ENCODE measurements at places on chromosomes 3 and 15.
A peak's percentile ranks its signal among the peaks of the same experiment; 100 is the strongest.

- DNase-seq, result no peak
Observed at GRCh38 chr3:69143612-69144011, 21.2 kb upstream of the LMOD3 start.

DNA sequence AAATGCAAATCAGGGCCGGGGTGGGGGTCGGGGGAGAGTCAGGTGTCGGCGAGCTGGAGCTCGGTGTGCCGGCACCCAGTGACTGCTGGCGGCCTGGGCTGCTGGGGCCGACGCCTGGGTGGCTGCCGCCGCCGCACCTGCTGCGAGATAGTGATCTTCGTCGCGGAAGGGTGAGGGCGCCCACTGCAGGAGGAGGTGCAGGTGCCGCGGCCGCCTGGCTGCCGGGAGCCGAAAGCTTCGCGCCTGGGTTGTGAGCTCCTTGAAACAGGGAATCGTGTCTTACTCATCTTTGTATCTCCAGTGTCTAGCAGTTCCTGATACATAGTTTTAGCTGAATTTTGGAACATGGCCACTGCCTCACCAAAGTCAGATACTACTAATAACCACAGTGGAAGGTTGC, 64.0 kb upstream of the CPOX start:
- DNase-seq, result peak; percentile 60

GRCh38 chr3:104805508-104805907, 561.2 kb upstream of the ALCAM start:
- DNase-seq, result no peak

DNA sequence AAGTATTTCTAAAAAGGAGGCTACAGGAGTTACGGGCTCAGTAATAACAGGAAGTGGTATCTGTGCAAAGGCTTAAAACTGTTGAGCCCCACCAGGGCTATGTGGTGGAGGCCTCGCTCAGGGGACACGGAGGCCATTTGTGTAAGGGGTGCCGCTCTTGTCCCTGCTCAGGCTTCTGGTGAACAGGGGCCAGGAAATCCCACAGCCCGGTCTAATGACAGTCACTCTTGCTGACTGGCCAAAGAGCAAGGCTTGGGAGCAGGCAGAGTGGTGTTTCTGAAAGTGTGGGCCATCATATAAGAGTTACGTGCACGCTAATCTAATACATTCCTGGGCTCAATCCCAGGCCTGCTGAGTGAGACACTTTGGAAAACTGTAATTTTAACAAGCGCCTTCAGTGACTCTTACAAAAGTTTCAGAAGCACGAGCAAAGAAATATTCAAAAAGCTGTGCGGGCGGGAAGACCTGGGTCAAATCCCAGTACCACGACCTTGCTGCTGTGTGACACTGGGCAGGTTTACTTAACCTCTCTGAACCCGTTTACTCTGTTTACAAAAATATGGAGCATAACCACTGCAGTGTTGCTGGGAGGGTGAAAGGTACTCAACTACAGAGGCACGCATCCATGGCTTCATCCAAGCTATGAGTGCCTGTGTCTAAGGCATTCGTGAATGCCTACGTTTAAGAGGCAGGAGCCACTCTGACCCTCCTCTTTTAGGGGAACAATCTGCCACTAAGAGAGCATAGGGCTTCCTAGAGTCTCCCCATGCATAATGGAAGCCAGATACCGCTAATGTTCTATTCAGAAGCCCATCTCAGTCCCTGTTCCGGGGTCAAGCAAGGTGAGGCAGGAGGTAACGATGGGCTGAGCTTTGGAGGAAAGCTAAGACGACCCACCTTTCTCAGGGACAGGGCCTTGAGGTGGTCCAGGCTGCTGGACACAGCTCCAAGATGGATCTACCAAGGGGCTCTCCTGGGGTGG, 2.0 kb downstream of the ATP10A start:
- peak; percentile 26 for DNase-seq

DNA sequence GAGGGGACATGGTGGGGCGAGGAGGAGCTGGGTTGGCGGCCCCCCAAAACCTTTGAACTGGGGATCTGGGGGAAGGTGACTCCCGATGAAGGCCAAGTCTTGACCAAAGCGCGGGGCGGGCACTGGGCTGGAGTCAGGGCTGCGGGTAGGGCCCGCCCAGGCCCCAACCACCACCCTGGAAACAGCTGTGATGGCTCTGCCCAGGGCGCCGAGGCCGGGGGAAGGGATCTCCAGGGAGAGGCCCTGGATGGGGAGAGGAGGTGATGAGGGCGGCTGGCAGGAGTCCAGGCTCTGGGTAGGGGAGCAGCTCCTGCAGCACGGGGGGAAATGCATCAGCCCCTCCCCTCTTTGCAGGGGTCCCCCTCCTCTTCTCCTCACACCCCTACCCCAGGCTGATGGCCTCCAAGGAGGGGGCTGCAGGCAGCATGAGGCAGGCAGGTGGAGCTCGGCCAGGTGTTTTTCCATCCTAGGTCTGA, 5.9 kb upstream of the C15orf39 start:
- no peak for DNase-seq

- DNase-seq, result no peak
Observed at GRCh38 chr3:66863205-66864111, 134.6 kb upstream of the KBTBD8 start.

DNA sequence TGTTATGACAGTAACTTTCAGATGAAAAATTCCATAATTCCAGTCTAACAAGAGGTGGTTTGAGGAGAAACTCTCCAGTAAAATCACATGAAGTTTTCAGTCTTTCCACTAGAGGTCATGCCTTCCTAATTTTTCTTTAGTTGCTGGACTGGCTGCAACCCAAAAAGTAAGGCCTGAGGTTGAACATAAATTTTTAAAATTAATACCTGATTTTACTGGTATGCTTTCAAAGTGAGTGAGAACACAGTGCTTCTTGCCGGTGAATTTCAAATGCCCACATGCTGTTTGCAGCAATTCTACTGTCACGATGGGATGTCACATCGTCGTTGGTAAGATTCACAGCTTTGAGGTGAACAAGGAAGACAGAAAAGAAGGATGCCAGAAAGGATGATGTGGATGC, 89.0 kb upstream of the FGF12 start:
- DNase-seq, result no peak

- DNase-seq, result no peak
Observed at GRCh38 chr3:142127941-142128658, 21.2 kb downstream of the TFDP2 start.

DNA sequence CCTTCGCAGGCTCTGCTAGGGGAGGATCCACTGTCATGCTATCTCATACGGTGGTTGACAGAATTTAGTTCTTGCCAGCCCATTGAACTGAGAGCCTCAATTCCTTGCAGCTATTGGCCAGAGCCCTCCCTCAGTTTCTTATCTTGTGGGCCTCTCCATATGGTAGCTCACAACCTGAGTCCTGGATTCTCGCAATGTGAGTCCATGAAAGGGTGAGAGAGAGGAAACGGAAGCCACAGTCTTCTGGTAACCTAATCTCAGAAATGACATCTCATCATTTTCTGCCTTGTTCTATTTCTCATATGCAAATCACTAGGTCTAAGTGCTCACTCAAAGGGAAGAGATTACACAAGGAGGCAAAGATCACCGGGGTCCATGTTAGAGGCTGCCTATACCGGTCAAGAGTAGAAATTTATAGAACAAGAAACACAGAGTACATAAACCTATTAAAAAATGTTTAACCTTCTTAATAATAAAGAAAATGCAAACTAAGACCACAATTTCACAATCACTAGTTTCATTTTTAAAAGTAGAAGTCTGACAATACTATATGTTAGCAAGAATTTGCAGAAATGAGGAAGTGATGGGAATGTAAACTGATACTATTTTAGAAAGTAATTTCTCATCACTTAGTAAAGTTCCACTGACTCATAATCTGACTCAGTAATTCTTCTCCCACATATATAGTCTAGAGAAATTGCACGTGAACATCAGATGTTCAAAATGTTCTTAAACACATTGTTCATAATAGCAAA, 378.4 kb upstream of the AGTR1 start:
- peak; percentile 7 for DNase-seq

- no peak for DNase-seq
Observed at GRCh38 chr3:47527952-47528725, 14.6 kb upstream of the ELP6 start.

- peak; percentile 83 for DNase-seq
Observed at GRCh38 chr15:84734794-84735479, 13.5 kb upstream of the ZNF592 start.

DNA sequence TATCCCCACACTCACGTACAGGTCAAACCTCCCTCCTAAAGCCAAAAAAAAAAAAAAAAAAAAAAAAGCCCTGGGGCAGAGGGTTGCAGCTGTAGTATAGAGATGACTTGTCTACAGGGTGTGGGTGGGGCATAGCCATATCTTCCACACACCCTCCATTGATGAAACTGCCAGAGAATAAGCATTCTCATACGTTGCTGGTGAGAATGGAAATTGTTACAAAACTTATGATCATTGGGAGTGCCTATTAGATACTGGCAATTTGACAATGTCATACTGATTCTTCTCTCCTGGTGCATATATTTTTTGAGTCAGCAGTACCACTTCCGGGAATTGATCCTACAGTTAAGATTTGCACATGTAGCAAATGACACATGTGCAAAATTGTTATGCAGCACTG, 11.0 kb upstream of the CTNNB1 start:
- DNase-seq, result peak; percentile 61

DNA sequence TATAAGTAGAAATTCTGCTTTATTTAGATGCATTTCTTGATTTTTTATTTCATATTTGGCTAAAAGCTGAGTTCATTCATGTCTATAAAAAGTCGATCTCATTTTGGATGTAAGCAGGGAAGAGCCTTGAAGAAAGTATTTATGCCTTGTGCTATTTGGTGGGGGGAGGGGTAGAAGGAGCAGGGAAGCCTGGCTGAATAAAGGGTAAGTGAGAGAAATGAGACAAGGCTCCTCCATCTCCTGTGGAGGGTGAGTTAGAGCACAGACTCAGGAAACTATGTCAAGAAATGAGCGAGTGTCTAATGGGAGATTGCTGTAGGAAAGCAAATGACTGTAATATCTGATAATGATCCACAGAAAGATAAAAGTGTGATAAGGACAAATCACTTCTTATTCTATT, 121.8 kb upstream of the ATP11B start:
- DNase-seq, result no peak

GRCh38 chr15:48423342-48423741, 92.1 kb downstream of the DUT start:
- DNase-seq, result no peak

DNA sequence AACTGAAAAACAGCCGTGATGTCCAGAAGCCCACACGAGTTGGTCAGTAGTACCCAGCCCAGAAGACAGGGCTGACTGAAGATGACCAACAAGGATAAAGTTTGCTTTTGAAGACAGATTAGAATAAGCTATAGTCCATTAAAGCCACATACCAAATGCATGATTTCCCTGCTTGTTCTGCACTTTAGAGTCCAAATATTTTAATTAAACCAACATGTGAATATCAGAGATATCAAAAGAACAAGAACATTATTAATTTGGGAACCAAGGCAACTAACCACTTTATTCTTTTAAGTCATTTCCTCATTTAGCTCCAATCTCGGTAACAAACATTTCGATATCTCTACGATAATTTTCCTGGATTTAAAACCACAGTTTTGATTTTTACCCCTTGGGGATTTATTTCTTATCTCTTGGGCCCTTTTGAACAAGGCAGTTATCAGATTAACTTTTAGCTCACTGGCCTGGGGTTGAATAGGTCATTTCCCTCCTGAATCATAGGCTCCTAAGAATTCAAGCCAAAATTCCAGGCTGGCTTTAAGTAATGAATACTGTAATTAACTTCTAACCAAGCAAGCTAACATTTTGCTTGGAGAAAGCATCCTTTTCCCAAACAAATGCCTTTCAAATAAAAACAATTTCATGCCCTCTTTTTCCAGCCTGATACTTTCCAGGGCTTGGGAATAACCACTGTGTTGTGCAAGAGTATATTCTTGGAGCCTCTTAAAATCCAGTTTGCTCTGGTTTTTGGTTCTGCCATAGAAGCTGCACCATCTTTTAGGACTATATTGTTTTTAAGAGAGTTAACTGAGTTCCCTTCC, 102.9 kb upstream of the NR2E3 start:
- DNase-seq, result no peak

DNA sequence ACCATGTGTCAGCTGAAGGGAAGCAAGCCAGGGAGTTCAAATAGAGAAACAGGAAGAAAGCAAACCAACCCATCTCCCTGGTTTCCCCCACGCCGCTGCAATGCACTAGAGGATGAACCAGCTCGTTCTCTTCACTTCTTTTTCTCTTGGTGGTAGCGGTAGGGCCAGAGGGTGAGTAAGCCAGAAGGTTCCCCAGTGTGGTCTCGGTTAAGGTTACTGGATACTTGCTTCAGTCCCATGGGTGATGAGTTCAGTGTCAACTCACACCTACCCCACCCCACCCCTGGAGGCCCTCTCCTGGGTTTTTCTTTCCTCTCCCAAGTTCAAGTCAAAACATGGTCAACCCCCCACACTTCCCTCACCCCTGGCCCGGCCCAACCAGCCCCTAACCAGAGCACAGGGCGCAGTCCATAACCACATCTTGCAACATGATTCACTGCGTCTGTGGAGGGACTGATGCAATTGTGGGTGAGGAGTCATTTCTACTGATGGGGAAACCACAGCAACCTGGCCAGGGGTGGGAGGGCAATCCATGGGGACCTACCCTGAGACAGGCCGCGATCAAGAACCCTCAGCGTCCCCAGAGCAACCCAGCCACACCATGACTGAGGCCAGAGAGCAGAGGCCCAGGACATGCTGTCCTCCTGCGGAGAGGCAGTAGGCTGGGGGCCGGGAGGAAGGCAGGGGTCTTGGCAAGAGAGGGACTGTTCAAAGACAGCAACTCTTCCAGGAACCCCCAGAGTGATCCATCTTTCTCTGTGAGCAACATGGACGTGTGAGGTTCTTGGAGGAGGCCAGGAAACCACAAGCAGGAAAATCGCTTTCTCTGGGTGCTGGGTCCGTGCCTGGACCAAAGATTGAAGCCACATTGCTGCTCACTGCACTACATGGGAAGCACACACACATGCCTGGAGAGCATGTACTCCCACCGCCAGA, 276.6 kb downstream of the UACA start:
- DNase-seq, result peak; percentile 88

DNA sequence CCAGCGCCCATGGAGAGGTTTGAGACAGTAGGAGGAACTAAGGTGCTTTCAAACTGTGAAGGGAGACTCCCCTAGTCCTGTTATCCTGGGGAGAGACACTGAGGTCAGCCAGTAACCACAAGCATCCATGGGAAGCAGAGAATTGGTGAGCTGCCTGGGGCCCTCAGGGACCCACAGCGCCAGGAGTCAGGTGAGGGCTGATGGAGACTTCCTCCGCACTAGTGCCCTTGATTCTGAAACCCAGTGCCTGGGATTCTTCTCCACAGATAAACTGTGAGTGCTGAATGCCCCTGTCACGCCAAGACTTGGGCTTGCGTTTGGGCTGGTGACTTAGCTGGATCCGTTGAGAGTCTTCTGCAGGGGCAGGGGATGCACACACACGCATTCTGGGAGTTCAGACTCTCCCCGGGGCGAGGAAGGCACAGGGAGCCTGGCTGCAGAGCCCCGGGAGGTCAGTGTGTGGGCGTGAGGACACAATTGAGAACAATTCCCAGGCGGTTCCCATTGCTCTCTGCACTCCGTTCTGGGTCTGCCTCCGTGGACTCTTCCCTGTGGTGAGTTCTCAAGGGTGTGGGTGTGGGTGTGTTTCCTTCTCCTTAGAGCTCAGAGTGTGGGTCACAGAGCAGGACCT, 37.9 kb upstream of the SLCO2A1 start:
- no peak for DNase-seq

GRCh38 chr3:60582288-60582687, 669.0 kb downstream of the FHIT start:
- no peak for DNase-seq
